ENCODE measurements at places on chromosomes 13 and 19.

GRCh38 chr19:51430221-51430620 lies 12.8 kb upstream of the SIGLEC10 start:
- no peak for DNase-seq

GRCh38 chr13:75025956-75026355 lies 456.0 kb downstream of the TBC1D4 start:
- no peak for DNase-seq

- no peak for DNase-seq
Observed at GRCh38 chr13:101303521-101303920, 112.8 kb downstream of the NALCN start.

GRCh38 chr13:52061587-52061986 lies 37.1 kb downstream of the UTP14C start:
- no peak for DNase-seq

- DNase-seq: no peak
Observed at GRCh38 chr19:10018786-10019185, 5.5 kb downstream of the RDH8 start.

- DNase-seq: no peak
Observed at GRCh38 chr19:6058518-6059201, 51.6 kb downstream of the RFX2 start.

All from CD4-positive, alpha-beta T cell (primary cell).